Astrocyte (in vitro differentiated cells and primary cell): ENCODE measurements at places on chromosomes 13 and 19. TPM values are rescaled to one million over a fixed set of nuclear protein-coding genes. Genes with fewer than 3 reads are reported as not detected.

DNA sequence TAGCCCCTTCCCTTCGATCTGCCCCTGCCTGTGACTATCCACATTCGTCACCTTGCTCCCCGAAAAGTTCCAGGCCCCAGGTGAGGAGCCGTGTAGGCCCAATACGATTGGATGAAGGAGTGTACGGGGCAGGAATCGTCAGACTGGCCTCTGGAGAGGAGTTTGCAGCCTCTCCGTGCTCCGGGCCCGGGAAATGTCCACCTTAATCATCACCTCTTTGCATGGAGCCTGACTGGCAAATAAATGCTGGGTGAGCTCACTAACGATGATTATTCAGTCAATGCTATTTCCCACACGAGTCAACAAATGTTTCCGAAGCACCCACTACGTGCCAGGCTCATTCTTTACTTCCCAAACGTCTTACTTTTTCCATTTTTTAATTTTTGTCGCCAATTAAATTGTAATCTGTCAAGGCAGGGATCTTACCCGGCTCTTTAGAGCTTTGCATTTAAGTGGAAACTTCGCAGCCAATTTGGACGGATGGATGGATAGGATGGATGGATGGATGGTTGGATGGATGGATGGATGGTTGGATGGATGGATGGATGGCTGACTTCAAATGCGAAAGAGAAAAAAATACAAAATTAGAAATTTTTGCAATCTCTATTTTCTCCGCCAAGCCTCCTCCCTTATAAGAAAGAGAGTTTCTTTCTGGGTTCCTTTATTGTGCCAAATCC, 45.8 kb downstream of the TGDS start:
- H3K4me3 ChIP-seq: peak overlapping the region; percentile 84
- H3K27ac ChIP-seq: peak overlapping the region; percentile 76
- H3K36me3 ChIP-seq: no peaks in the 10 kb centered on the region
- peaks cover 10% of the 10 kb centered on the region for H3K4me1 ChIP-seq
- DNase-seq: peak; percentile 49

GRCh38 chr13:51298812-51299211, 40.7 kb upstream of the SERPINE3 start:
- no peak overlapping the region for H3K27ac ChIP-seq
- DNase-seq: no peak

DNA sequence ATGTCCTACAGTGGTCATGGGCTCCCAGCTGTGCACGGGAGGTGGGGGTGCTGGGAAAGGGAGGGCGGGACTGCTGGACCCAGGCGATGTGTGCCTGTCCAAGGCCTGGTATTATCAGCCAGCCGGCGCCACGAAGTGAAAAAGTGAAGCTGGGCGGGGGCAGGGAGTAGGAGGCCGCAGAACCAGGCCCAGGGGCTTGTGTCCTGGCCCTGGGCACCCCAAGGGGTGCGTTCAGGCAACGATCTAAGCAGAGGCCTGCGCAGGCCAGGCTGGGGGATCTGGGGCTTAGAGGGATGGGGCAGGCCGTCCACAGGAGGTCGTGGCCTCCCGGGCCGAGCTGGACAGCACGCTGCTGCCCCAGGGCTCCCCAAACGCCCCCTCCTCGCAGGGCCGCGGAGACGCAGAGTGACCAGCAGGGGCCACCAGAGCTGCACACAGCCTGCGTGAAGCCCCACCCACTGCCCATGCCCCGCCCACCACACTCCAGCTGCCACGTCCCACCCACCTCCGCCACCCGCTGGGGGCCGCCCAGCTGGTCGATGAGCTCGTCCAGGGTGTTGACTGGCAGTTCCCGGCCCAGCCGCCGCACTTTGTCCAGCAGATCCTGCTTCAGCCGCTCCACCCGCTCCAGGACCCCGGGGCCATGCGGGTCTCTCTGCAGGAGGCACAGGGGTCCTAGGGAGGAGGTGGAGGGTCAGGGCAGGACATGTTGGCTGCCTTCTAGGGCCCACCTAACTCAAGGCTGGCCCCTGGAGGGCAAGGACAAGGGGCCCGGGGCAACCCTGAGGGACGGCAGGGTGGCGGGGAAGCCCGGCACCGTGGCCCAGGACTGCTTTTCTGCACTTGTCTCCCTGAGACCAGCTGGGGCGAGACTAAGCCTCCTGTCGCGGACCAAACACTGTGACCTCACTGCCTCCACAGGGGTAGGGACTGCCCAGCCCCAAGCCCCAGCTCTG, 9.5 kb downstream of the GPX4 start:
- H3K4me3 ChIP-seq: no peak overlapping the region
- no peaks in the 10 kb centered on the region for H3K27me3 ChIP-seq
- peaks cover 11% of the 10 kb centered on the region for H3K4me1 ChIP-seq
- peak; percentile 77 for DNase-seq
- H3K36me3 ChIP-seq: no peaks in the 10 kb centered on the region

- H3K27me3 ChIP-seq: no peaks in the 10 kb centered on the region
- peak overlapping the region; percentile 44 for H3K27ac ChIP-seq
- H3K4me1 ChIP-seq: peaks cover 36% of the 10 kb centered on the region
- no peak overlapping the region for H3K4me3 ChIP-seq
- H3K36me3 ChIP-seq: no peaks in the 10 kb centered on the region
- peak; percentile 81 for DNase-seq
These were observed 48.9 kb upstream of the EPHX3 start for GRCh38 chr19:15280915-15281683.

DNA sequence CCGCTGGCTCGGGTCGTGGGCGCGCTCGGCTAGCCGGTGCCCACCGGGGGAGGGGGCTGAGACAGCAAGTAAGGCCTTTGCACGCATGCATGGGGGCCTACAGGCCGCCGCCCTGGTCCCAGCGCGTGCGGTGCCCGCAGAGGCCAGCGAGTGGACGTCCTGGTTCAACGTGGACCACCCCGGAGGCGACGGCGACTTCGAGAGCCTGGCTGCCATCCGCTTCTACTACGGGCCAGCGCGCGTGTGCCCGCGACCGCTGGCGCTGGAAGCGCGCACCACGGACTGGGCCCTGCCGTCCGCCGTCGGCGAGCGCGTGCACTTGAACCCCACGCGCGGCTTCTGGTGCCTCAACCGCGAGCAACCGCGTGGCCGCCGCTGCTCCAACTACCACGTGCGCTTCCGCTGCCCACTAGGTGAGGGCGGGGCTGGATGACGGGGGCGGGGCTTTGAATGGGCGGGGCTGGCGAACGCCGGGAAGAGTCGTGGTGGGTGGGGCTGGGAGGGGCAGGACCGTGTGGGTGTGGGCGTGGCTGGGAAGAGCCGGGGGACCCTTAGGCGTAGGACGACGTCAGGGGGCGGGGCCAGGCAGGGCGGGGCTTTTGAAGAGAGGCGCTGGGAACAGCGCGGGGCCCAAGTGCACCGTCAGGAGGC, 2.1 kb downstream of the CILP2 start:
- peaks cover 22% of the 10 kb centered on the region for H3K27me3 ChIP-seq
- H3K4me1 ChIP-seq: peaks cover 4% of the 10 kb centered on the region
- DNase-seq: peak; percentile 35
- H3K4me3 ChIP-seq: no peak overlapping the region
- H3K27ac ChIP-seq: no peak overlapping the region

DNA sequence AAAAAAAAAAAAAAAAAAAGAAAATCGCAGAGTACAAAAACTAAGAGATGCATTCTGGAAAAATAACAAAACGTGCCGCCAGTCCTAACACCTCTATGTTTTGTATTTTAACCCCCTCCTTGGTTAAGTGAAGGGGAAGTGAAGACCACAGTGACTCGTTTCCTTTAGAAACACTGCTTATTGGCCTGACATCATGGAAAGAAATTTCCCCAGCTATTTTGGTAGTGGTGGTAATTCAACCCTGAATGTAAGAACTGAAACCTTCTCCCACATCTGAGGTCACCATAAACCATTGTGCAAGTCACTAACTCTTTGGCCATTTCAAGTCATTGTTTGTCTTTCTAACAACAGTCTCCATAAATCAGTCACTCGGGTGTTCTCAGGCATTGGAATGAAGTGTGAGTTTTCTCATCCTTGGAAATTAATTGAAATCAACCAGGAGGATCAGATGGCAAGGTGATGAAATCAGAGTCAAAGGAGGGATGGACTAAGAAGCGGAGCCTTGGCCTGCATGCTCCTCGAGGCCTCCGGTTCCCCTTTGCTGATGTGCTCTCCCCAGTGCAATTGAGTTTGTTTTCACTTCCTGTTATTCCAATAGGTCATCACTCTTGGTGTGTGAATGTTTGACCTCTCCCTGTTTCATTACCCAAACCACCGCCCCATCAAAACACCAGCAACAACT, 443.9 kb downstream of the FGF9 start:
- H3K27ac ChIP-seq: no peak overlapping the region
- no peak for DNase-seq
- no peaks in the 10 kb centered on the region for H3K4me1 ChIP-seq

GRCh38 chr13:109151255-109151654, 521.8 kb downstream of the MYO16 start:
- H3K4me1 ChIP-seq: peaks cover 54% of the 10 kb centered on the region

- no peak overlapping the region for H3K4me3 ChIP-seq
- H3K27me3 ChIP-seq: no peaks in the 10 kb centered on the region
- no peak for DNase-seq
- H3K4me1 ChIP-seq: no peaks in the 10 kb centered on the region
- H3K27ac ChIP-seq: no peak overlapping the region
- peaks cover 28% of the 10 kb centered on the region for H3K36me3 ChIP-seq
These were observed 21.1 kb downstream of the ZNF274 start for GRCh38 chr19:58203814-58204475.

DNA sequence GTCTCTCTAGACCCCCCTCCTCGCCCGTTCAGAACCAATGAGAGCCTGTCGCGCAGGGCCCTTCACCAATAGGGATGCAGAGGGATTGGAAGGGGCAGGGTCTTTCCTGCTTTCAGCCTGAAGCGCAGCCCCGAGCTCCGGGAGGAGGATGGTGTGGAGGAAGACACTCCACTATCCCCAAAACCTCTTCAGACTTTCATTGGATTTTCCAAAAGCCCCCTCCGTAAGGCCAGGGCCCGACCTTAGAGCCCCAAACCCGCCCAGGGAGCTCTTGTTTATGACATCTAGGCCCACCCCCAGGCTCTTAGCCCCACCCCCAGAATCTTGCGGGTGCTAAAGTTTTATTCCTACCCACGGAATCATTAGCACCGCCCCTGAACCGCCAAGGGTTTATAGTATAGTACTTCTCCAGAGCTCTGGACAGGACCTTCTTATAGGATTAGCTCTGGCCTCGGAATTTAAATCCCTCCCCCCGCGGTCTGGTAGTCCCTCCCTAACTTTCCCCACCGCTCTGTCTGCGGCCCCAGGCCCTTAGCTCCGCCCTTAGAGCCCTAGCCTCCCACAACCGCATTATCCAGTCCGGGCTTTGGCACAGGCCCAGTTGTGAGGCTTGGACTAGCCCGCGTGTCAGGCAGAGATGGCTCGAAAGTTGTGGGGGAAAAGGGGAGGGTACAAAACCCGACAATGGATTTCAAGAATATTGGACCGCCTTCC, 6.6 kb upstream of the EML2 start:
- H3K4me1 ChIP-seq: peaks cover 29% of the 10 kb centered on the region
- H3K27me3 ChIP-seq: no peaks in the 10 kb centered on the region
- peak; percentile 72 for DNase-seq
- H3K4me3 ChIP-seq: peak overlapping the region; percentile 54
- H3K27ac ChIP-seq: peak overlapping the region; percentile 27
- no peaks in the 10 kb centered on the region for H3K36me3 ChIP-seq

- DNase-seq: no peak
- H3K36me3 ChIP-seq: no peaks in the 10 kb centered on the region
- no peaks in the 10 kb centered on the region for H3K27me3 ChIP-seq
- no peaks in the 10 kb centered on the region for H3K4me1 ChIP-seq
These were observed 41.4 kb downstream of the ZNF823 start for GRCh38 chr19:11697284-11697855.

GRCh38 chr13:65966991-65967451, 1263.1 kb downstream of the PCDH9 start:
- H3K27me3 ChIP-seq: no peaks in the 10 kb centered on the region
- no peak overlapping the region for H3K4me3 ChIP-seq
- H3K36me3 ChIP-seq: no peaks in the 10 kb centered on the region
- H3K27ac ChIP-seq: no peak overlapping the region

- no peaks in the 10 kb centered on the region for H3K27me3 ChIP-seq
- H3K27ac ChIP-seq: no peak overlapping the region
These were observed 2.7 kb upstream of the RAP2A start for GRCh38 chr13:97431171-97431764.

DNA sequence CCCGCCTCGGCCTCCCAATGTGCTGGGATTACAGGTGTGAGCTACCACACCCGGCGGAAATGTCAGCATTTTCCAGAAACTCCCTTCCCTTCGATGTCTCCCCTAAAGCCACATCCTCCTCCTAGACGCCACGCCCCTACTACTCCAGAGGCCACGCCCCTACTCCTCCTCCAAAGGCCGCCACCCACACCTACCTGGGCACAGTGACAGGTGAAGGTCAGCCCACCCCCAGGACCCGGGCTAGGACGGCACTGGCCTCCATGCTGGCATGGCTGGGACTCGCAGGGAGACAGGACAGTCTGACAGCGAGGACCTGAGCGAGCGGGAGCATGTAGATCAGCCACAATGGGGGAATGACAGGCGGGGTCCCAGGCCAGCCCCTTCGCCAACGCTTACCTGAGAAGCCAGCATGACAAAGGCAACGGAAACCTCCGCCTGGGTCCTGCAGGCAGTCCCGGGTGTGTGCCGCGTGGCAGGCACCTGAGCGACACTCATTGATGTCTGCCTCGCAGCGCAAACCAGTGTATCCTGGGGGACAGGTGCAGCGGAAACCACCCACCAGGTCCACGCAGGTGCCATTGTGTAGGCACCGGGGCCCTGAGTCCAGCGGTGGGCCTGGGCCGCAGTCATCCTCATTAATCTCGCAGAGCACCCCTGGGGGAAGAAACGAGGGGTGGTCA, 22.0 kb downstream of the NOTCH3 start:
- no peak for DNase-seq
- H3K27me3 ChIP-seq: no peaks in the 10 kb centered on the region
- H3K4me1 ChIP-seq: peaks cover 3% of the 10 kb centered on the region
- no peak overlapping the region for H3K27ac ChIP-seq
- H3K36me3 ChIP-seq: peaks cover 2% of the 10 kb centered on the region

The GYS1 gene
- 86.0 and 86.8 TPM in 2 replicates for total RNA-seq

The FFAR2 gene
- not detected in 2 replicates for total RNA-seq

The MYO1F gene
- total RNA-seq: 0.12 and 0.23 TPM in 2 replicates

The ZNF573 gene
- 8.1 and 8.6 TPM in 2 replicates for total RNA-seq

The LRRC8E gene
- total RNA-seq: 6.5 and 6.6 TPM in 2 replicates

The SSC5D gene
- 46.8 and 66.1 TPM in 2 replicates for total RNA-seq
